ENCODE measurements at places on chromosomes 4 and X.

- DNase-seq = no peak
These were observed 62.9 kb downstream of the MID1IP1 start for GRCh38 chrX:38864165-38864564.

DNA sequence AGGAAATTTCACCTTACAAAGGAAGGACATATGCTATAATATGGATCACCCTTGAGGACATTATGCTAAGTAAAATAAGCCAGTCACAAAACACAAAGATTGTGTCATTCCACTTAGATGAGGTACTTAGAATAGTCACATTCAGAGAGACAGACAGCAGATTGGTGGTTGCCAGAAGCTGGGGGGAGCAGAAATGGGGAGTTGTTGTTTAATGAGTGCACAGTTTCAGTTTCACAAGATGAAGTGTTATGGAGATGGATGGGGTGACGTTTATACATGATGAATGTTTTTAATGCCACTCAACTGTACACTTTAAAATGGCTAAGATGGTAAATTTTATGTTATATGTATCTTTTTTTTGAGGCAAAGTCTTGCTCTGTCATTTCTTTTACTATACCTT is 14.8 kb upstream of the SPON2 start:
- no peak for DNase-seq

- DNase-seq = no peak
These were observed 134.1 kb upstream of the MAMLD1 start for GRCh38 chrX:150229030-150229429.

DNA sequence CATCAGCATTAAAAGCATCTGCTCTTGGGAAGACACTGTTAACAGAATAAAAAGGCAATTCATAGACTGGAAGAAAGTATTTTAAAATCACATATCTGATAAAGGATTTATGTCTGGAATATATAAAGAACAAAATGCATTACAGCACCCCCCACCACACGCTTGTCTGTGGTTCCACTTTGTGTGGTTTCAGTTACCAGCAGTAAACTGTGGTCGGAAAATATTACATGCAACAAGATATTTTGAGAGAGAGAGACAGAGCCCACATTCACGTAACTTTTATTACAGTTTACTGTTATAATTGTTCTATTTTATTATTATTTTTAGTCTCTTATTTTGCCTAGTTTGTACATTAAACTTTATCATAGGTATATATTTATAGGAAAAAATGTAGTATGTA is 21.2 kb upstream of the PDE6B start:
- no peak for DNase-seq

DNA sequence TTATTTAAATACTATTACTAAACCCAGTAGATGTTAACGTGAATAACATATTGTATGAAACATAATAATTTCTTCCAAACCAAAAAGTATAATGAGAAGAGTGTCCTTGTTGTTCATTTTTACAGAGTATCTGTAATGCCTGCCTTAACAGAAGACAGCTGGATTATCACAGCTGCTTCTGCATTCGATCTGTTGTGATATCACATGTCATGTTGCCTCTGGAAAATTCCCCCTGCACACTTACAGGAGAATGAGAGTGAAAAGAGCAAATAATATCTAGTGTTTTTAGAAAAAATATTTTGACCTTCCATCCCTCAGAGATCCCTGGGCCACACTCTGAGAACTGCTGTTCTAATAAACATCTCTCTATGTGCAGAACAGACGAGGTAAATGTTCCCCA is 240.1 kb upstream of the NOCT start:
- no peak for DNase-seq

- DNase-seq = no peak
These were observed 241.5 kb upstream of the IGFBP7 start for GRCh38 chr4:57351731-57352130.

Data from stimulated activated CD8-positive, alpha-beta memory T cell treated with anti-CD3 and anti-CD28 coated beads, Interleukin-15, amount 100 ng/mL, for 4 hours (primary cell).